Stimulated activated CD8-positive, alpha-beta memory T cell treated with anti-CD3 and anti-CD28 coated beads, Interleukin-15, amount 100 ng/mL, for 4 hours (primary cell): ENCODE measurements at places on chromosomes 6 and 20.
A peak's percentile ranks its signal among the peaks of the same experiment; 100 is the strongest.

DNA sequence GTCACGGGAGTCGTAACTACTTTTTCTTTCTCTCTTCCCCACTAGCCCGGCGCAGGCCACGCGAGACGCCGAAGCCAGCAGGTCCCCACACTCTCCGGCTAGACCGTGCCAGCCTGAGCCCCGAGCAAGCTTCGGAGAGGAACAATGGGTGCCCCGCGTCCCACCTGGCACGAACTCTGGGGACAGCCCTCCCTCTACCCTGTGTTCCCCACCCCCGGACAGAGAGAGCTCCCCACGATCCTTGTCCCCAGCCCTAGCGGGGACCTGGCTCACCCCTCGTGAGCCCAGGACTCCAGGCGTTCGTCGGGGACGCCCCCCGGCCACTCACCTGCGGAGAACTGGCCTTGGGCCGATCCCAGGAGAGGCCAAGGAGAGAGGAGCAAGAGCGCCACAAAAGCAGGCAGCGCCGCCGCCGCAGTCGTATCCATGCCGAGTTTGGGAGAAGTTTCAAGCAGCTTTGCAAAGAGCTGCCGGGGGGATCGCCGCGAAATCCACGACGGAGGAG lies 416 bp downstream of the PTPRK start:
- peak; percentile 20 for DNase-seq

DNA sequence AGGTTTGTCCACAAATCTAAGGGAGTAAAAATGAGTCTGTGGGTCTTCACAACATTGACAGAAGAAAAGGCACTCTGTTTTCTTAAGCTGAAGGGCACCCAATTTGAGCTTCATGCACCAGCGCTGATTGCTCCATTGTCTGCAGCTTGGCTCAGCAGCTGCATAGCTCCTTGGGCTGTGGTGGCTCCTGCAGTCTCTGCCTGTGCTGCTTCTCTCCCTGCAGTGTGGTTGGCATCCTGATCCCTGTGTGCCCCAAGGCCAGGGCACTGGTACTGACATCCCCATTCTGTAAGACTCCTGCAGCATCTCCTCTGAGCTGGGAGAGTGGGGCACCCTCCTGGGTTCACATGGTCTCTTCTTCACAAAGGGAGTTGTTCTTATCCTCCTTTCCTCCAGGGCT lies 83.2 kb upstream of the B3GAT2 start:
- no peak for DNase-seq

- no peak for DNase-seq
Measured at GRCh38 chr6:7921632-7922092, 11.1 kb upstream of the TXNDC5 start.

- no peak for DNase-seq
Measured at GRCh38 chr6:13035606-13036005, 292.7 kb downstream of the TBC1D7 start.

- no peak for DNase-seq
Measured at GRCh38 chr20:32965115-32965514, 39.1 kb downstream of the SUN5 start.

DNA sequence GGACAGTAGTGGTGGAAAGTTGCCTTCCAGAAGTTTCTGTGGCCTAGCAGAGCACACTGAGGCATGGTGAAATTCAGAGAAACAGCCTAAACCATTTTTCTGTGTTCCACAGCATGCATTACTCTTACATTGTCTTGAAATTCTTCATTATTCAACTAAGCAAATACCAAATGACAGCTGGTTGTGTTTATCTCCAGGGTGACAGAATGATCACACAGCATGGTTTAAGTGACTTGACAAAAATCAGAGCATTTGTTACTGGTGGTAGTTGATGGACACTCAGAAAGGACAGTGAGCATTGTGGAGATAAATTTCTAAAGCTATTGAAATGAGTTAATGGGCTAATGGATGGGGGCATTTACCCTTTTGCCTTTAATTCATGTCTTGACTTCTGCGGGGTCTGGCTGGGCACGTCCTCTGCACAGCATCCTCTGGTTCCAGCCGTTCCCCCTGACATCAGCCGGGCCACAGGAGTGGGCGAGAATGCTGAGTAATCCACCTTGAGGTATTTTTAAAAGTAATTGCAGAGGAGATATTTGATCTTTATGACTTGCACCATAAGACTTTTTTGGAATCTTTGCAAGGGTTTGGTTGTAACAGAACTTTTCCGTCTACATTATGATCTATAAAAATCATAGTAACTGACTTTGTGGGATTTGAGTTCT lies 78.9 kb upstream of the SCP2D1 start:
- no peak for DNase-seq

DNA sequence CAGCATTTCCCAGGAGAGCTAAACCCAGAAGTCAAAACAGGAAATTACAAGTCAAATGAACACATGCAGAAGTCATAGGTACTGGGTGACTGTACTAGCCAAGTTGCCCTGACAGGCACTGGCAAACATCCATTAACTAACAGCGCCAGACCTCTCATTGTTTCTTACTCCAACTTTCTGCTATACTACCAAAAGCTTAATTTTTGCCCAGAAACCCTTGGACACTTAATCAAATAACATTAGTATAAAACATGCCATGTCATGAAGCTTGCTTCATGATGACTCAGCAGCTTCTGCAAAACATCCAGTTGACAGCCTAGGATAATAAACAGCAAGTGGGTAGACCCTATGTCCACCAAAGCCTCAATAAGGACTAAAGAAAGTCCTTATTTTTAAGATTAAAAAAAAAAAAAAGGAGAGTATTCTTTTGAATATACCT lies 3.5 kb downstream of the NUP153 start:
- DNase-seq = no peak

- no peak for DNase-seq
Measured at GRCh38 chr20:22717466-22717865, 133.1 kb upstream of the FOXA2 start.

GRCh38 chr6:117986396-117986795 lies 79.3 kb downstream of the SLC35F1 start:
- no peak for DNase-seq

DNA sequence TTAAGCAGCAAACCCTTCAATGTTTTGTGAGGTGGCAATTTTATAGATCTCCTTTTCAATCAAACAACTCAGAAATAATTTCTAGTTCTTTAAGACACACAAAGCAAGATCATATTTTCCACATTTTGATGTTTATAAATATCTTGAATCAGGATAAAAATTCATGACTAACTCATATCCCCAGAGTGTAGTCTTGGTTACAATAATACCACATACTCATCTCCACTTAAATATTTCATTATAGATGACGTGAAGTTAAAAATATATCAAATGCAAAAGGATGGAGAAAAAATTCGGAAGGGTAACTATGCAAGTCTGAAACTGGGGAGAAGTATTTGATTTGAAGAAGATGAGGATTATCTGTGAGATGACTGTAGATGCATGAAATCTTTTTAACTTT lies 59.8 kb upstream of the HIVEP1 start:
- DNase-seq = no peak

GRCh38 chr20:54132612-54133433 lies 41.0 kb downstream of the CYP24A1 start:
- DNase-seq = no peak

DNA sequence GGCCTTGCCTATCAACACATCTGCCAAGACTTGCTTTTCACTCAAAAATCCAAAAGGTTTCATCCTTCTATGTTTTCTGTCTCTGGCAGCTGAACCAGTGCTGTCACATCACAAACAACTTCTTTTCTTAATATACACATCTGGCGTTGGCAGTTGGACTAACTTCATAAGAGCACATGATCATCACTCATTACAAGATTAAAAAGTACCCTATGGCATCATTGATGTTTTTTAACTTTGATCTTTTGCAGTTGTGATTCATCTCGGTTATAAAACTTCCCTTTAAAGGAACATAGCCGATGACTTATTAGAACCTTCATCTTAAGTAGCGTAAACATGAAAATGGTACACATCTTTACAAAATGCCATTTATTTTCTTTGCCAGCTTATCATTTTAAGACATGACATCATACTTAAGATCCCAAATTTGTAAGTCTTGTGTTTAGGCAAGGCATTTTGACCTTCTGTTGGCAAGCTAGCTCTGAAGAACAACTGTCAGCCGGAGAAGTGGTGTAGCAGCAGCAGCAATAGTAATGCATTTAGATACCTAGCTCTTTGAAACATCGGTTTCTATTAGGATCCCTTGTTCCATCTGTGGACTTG lies 64.2 kb upstream of the SUPT3H start:
- DNase-seq = no peak

- no peak for DNase-seq
Measured at GRCh38 chr6:18081025-18081668, 41.3 kb downstream of the NHLRC1 start.

DNA sequence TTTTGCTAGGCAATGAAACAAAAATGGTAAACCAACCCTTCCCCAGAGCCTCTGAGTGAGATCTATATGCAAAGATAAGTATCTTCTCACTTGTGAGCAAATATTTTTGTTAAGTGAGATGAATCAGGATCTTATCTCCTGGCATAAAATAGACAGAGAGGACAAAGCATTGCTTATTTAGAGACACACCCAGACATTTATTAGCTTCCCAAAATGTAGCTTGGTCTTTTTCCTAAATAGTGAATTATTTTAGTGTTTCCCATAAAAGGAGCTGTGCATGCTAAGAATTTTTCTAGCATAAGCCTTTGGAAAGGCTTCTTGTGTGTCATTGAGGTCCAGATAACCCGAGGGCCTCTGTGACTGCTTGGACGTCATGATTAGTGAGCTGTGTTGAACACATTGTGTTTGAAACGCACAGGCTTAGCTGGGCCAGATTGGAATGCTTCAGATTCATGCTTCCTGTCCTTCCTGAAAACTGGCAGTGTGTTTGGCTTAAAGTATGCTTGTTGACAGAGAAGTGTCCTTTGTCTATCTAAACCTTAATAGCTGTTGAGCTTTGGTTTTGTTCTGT lies 16.5 kb downstream of the MTHFD1L start:
- DNase-seq = no peak

GRCh38 chr6:108518714-108519576 lies 41.8 kb upstream of the FOXO3 start:
- DNase-seq = no peak

- no peak for DNase-seq
Measured at GRCh38 chr20:50762435-50763220, 31.2 kb downstream of the PARD6B start.

DNA sequence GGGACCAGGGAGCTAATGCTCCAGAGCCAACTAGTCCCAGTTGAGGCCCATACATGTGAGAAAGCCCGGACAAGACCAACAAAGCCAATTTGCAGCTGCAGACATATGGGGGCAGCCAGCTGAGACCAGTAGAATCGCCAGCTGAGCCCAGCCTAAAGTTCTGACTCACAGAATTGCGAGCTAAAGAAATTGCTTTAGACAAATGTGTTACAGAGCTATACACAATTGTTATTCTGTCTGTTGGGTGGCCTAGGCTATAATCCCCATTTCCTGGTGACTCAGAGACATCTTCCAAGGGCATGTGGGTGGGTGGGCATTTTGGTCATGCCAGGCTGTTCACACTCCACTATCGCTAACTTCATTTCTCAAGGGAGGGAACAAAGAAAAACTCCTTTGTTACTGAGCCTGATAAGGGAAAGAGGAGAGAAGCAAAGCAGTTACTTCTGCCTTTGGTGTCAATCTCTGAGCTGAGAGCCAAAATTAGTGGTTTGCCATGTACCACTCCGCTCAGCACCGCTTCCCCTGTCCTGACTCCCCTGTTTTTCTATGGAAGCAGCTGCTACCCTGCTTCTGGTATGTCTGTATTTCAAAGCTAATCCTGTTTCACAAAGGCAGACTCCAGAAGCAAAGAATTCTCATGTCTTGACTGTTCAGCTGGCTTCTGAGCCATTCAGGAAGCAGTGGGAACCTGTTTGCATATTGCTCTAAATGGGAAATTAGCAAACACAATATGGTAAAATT lies 26.1 kb downstream of the SCP2D1 start:
- no peak for DNase-seq

- no peak for DNase-seq
Measured at GRCh38 chr6:108653949-108654348, 93.2 kb downstream of the FOXO3 start.

GRCh38 chr6:137117581-137117980 lies 55.9 kb downstream of the IL22RA2 start:
- no peak for DNase-seq

- no peak for DNase-seq
Measured at GRCh38 chr6:10886691-10887502, at the start of gene SYCP2L. Gene SYCP2L (plus strand): TSS chr6:10887052. CDS start chr6:10887127, 75 bp downstream.

GRCh38 chr6:130202782-130203181 lies 20.0 kb downstream of the SAMD3 start:
- peak; percentile 36 for DNase-seq

DNA sequence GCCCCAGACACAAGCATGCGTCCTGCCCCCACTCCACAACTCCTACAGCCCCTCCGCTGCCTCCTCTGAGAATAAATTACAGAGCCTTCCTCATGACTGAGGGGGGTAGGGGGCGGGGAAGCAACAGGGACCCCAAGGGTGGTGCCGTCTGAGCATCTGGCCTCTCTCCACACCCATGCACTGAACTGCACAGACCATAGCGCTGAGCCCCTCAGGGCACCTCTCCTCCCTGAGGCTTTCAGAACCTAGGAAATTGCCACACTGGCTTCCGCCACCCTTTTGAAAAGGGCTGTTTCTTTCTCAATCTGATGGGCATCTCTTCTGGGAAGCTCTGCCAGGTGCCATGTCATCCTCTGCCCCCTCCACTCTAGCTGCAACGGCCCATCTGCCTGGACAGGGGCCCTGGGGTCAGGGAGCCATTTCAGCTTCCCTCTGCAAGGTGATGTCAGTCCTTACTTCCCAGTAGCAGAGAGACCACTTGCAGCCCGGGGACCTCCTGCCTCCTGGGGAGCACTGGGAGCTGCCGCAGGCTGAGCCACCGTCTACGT lies 2.5 kb downstream of the CST7 start:
- no peak for DNase-seq

GRCh38 chr20:36152261-36152660 lies 2.3 kb upstream of the EPB41L1 start:
- no peak for DNase-seq

DNA sequence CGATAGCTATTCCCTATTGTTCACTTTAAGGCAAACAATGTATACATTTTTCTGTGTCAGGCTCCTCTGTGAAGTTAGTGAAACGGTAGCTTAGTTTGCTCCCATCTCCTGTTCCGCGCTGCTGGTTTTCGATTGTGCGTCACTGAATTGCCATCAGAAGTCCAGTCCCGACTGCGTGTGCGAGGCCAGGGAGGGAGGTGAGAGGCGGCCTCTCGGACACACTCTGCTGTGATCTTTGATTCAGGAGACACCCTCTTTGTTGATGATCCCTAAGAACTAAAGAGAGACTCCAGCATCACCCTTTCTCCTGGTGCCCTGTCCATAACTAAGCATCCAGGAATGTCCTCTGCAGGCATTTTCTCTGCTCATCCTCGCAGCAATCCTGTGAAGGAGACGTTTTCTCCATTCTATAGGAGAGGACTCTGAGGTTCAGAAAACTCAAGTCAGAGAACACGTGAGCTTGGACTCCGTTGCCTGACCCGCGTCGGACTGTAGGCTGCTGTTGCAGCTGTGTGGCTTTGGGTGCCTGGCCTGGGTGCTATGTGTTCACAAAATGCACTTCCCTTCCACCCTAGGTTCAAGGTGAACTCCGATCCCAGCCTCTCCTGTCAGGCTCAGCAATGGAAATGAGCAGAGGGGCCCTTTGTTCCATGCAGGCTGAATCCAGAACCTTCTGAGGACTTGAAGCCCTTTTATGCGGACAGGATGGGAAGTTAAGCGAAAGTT lies 24.1 kb upstream of the UNC93A start:
- no peak for DNase-seq
